CD8-positive, alpha-beta memory T cell (primary cell): ENCODE measurements at places on chromosomes 16 and 17.

DNA sequence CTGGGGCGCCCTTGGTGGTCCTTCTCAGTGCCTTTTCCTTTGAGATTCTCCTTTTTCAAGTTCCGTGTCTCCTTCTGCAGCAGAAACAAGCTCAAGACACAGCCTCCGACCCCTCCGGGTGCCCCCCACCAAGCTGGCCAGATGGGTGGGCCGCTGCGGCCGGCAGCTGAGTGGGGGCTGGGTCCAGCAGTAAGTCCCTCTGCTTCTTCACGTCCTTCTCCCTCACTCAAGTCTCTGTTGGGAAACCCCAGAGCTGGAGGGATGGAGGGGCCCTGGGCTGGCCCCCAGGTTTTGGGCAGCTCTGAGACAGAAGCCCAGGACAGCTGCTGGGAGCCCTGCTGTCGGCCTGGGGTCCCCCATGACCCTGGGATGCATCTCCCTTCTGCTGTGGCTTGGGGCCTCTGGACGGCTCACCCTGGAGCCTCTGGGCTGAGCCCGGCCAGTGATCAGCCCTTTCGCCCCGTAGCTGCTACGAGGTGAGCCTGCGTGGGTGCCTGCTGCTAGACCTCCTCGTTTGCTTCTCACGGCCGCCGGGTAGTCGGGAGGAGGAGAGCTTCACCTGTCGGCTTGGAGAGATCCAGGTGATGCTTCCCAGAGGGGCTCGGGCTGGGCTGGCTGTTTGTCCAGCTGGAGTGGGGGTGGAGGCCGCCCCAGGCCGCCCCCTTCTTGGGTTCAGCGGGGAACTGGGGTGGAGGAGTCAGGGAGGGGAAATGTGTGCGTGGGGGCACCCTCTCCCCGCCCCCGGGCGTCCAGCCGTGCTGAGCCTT lies 10.7 kb downstream of the ENGASE start:
- no peaks in the 10 kb centered on the region for H3K36me3 ChIP-seq
- H3K4me3 ChIP-seq = no peak overlapping the region
- H3K4me1 ChIP-seq = no peaks in the 10 kb centered on the region
- H3K27me3 ChIP-seq = no peaks in the 10 kb centered on the region

- H3K4me1 ChIP-seq = no peaks in the 10 kb centered on the region
- H3K4me3 ChIP-seq = no peak overlapping the region
- no peak for DNase-seq
- H3K27ac ChIP-seq = no peak overlapping the region
Observed at GRCh38 chr17:66829386-66829864, 5.5 kb upstream of the CACNG5 start.

DNA sequence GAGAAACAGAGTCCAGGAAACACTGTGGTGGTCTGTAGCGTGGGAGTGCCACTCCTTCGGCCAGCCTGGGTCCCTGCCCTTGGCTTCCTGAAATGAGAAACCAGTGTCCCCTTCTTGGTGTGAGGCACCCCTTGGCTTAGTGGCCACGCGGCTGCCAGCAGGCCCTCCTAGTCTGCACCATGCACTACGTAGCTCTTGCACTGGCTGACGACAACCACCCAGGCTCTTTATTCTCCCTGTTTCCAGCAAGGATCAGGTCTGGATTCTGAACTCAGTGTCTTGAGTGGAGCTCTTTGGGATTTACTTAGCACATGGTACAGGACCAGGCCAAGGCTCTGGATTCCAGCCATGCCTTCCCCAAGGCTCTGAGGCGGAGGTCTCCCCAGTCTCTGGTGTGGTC lies 1.1 kb upstream of the SPEM3 start:
- DNase-seq = no peak
- H3K27me3 ChIP-seq = no peaks in the 10 kb centered on the region
- no peaks in the 10 kb centered on the region for H3K4me1 ChIP-seq
- no peak overlapping the region for H3K27ac ChIP-seq
- H3K4me3 ChIP-seq = no peak overlapping the region
- no peaks in the 10 kb centered on the region for H3K36me3 ChIP-seq

GRCh38 chr16:23520500-23520899 lies 10.2 kb upstream of the GGA2 start:
- peaks cover 15% of the 10 kb centered on the region for H3K36me3 ChIP-seq
- H3K4me3 ChIP-seq = no peak overlapping the region
- peaks cover 5% of the 10 kb centered on the region for H3K4me1 ChIP-seq
- H3K27ac ChIP-seq = no peak overlapping the region
- H3K27me3 ChIP-seq = no peaks in the 10 kb centered on the region

- H3K36me3 ChIP-seq = peaks cover 9% of the 10 kb centered on the region
- H3K27ac ChIP-seq = no peak overlapping the region
- peaks cover 18% of the 10 kb centered on the region for H3K4me1 ChIP-seq
- H3K27me3 ChIP-seq = no peaks in the 10 kb centered on the region
- no peak for DNase-seq
Observed at GRCh38 chr16:1788095-1788707, 5.3 kb downstream of the IGFALS start.
